ENCODE measurements at places on chromosomes 2 and 18.
A peak's percentile ranks its signal among the peaks of the same experiment; 100 is the strongest.

DNA sequence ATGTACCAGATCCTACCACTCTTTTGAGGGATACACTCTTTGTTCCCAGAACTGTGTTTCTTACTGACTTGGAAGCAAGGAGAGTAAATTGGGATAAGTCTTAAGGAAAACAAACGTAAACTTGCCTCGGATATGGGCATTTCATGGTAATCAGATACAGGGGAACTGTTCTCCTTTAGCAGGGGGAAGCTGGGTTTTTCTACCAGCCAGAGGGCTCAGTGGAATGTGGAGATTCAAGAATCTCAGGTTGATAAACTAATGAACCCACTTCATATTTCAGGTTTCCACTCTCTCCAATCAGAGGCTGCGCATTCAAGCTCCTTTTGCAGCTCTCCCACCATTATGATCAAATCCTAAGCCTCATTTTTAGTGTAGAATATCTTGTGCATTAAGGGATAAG is 676.5 kb upstream of the FSHR start:
- DNase-seq = no peak

GRCh38 chr2:124805060-124805459 is 780.0 kb downstream of the CNTNAP5 start:
- no peak for DNase-seq

DNA sequence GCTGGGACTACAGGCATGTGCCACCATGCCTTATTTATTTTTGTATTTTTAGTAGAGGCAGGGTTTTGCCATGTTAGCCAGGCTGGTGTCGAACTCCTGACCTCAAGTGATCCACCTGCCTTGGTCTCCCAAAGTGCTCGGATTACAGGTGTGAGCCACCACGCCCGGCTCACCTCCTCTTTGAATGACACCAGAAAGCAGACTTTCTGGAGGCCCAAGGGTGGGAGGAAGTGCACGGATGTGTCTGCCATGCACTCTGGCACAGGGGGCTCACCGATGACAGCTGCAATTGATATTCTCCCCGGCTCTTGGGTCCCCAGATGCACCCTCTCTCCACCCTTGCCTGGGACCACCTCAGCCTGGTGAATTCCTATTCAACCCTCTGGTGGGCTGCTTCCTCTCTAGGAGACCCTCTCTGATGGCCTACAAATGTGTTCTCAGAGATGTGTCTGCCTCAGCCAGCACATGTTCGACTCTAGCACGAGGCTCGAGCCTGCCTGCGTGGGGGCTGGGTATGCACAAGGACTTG is 87.3 kb downstream of the SEPTIN10 start:
- DNase-seq = no peak

DNA sequence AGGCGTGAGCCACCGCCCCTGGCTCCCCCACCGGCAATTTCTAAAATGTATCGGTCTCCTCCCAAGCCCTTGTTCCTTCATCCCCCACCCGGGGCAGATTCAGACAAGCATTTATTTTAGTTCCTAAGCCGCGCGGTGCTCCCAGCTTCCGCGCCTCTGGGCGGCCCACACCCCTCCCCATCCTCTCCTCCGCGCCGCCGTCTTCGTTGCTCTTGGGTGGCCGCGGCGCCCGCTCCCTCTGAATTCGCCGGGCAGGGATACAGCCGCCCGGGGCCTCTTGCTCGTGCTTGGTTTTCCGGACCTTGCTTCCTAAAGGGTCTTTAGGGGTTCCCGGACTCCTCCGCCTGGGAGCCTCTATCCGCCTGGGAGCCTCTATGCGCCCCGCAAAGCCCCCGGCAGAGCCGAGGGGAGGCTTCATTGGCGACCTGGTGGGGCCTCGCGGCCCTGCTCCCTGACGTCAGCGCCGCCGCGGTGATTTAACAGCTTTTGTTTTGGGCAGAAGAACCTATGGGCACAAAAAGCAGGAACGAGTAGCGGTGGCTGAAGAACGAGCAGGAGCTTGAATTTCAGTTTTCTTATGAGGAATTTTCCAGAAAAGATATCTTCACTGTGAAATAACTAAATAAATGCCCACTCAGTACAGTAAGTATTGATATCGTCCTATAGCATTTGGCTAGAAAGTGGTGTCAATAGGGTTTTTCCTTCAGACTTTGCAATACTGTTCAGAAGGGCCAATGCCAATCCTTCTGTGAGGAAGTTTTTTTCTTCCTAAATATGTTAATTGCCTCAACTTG is 37.3 kb downstream of the PRKRA start:
- peak; percentile 69 for DNase-seq

DNA sequence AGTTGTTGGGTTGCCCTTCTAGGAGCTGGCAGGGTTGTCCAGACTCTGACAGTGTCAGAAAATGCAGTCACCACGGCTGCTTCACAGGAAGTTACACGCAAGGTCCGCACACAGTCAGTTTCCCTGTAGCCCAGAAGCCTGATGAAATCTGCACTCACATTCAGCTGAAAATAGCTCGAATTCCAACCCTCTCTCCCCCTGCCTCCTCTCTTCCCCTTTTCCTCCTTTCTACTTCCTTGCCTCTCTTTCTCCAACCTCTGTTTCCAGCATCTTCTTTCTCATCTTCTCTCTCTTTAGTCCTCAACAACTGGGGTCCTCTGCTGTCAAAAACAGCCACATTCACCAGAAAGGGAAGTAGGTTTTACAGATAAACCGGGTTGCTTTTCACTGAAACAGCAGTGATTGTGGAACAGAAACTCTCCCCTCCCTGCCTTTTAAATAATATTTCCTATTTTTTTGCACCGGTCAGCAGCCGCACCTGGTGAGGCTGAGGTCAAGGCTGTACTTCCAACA is 69.3 kb downstream of the BCL11A start:
- no peak for DNase-seq

DNA sequence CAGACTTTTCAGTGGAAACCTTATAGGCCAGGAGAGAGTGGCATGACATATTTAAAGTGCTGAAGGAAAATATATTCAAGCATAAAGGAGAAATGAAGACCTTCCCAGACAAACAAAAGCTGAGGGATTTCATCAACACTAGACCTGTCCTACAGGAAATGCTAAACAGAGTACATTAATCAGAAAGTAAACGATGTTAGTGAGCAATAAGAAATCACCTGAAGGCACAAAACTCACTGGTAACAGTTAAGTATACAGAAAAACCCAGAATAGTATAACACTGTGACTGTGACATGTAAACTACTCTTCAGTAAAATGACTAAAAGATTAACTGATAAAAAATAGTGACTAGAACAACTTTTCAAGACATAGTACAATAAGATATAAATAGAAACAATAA is 87.4 kb downstream of the ATP8B1 start:
- no peak for DNase-seq

GRCh38 chr2:42918041-42918440 is 125.7 kb upstream of the HAAO start:
- no peak for DNase-seq

DNA sequence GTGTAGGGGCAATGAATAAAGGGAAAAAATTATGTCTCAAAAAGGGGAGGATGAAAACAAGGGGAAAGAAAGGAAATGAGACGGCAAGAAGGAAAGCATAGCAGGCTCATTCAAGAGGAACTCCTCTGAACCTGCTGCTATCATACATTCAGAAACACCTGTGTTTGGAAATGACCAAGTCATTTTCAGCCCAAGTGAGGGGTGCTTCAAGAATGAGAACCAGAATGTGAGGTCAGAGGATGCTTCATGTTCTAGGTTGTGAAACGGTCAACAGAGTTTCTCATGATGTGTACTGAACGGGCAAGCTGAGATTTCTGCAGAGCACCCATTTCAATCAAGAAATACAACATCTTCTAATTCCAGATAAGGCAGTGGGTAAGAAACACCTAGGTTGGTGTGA is 1367.2 kb upstream of the CELF4 start:
- no peak for DNase-seq

DNA sequence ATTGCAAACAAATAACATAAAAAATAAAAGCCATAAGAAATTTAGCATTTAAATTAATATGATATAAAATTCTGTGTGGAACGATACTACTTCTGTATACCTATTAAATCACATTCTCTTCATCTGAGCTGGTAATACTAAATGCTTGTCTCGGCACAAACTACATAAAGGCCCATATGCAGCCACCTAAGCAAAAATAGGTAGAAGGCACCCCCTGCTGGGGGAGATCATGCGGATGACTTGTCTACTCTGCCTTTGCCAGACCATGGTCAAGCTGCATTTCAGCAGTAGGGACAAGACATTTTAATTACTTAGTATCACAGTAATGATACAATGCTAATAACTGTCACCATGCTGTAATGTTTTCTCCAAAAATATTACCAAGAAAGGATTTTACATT is 108.0 kb downstream of the CDH19 start:
- no peak for DNase-seq

- DNase-seq = no peak
These were observed 986.7 kb downstream of the BCL11A start for GRCh38 chr2:59566739-59567138.

GRCh38 chr2:134293719-134294537 is 40.1 kb downstream of the MGAT5 start:
- DNase-seq = no peak

GRCh38 chr2:21407851-21408250 is 284.1 kb downstream of the TDRD15 start:
- DNase-seq = no peak

GRCh38 chr2:221529943-221530652 is 42.0 kb downstream of the EPHA4 start:
- DNase-seq = no peak

GRCh38 chr2:134089454-134089853 is 164.4 kb upstream of the MGAT5 start:
- DNase-seq = no peak

GRCh38 chr2:124804014-124804940 is 779.2 kb downstream of the CNTNAP5 start:
- no peak for DNase-seq

GRCh38 chr2:170362313-170362870 is 184.4 kb downstream of the MYO3B start:
- no peak for DNase-seq

- DNase-seq = no peak
These were observed 1.1 kb downstream of the BIN1 start for GRCh38 chr2:127105656-127106456.

Data from GDM1 (cell line).